Fibroblast of skin of right quadriceps (primary cell): ENCODE measurements at places on chromosomes 13 and 19.

DNA sequence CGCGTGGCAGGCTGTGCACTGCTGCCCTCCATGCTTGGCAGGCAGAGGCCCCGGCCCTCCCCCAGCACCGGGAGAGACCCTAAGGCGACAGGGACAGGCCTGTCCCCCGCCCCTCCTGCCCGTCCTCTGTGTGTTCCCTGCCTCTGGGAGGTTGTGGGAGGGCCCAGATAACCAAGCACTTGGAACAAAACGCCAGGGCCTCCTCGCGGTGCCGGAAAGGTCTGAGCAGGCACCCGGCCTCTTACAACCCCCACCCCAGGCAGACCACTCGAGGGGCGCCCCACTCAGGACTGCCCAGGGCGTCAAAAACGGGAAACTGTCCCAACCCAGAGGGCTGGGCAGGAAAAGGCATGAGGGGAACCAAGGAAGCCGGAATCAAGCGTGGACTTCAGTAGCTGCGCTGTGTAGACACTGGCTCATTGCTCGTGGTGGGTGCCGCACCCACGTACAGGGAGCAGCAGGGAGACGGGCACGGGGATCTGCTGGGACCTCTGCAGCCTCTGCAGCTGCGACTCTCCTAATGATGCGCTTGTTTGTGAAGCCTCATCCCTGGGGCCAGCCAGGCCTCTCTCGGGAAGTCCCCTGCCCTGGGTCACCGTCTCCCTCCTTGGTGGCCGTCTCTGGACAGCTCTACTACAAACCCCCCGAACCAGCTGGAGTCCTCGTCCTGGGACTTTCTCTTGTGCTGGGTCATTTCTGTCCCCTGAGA, 20.0 kb downstream of the GNA11 start:
- no peak for DNase-seq

DNA sequence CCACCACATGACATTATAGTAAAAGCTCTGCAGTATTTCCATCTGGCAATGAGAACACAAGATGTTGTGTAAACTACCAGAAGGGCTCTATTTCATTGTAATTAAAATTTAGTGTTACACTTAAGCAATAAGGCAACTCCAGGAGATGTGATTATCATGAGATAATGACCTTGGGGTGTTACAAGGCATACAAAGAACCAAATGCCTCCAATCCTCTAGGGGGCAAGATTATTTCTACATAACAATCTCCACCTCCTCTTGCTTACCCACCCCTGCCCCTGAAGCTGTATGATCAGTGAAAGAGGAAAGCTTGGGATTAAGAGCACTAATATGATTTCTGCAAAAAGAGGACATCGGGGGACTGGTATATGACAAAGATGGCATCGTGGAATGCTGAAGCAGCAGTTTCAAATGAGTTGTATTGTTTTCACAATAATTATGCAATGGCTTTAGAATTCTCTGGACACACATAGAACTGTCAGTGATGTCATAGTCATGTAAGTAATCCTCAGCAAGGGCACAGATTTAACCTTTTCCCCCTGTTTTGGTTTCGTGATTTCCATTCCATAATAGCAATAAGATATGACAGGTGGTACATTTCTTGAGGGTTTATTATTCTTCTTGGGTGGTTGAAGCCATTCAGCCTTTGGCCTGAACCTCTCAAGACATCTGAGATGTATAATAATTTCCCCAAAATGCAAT, 295.3 kb downstream of the MZT1 start:
- DNase-seq = no peak

DNA sequence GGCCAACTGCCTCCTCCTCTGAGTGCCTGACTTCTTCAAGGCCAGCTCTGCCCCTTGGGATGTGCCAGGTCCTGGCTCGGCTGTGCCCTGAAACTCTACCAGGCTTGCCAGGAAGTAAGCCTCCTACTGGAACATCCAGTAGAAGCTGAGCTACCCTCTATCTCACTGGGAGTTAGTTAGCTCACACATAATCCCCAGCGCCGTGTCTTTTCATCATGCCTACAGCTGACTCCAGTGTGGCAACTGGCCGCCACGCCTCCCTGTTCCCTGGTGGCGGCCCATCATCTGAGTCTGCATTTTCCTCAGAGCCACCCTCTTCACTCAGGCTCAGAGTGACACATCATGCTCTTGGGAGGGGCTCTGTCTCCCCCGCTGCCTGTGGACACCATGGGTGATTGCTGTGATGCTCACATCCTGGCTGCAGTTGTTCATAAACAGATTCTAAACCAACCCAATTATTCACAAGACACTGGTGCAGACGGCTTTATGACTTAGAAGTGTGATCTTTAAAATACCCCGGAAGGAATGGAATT, 131.9 kb upstream of the IRS2 start:
- peak; percentile 86 for DNase-seq

DNA sequence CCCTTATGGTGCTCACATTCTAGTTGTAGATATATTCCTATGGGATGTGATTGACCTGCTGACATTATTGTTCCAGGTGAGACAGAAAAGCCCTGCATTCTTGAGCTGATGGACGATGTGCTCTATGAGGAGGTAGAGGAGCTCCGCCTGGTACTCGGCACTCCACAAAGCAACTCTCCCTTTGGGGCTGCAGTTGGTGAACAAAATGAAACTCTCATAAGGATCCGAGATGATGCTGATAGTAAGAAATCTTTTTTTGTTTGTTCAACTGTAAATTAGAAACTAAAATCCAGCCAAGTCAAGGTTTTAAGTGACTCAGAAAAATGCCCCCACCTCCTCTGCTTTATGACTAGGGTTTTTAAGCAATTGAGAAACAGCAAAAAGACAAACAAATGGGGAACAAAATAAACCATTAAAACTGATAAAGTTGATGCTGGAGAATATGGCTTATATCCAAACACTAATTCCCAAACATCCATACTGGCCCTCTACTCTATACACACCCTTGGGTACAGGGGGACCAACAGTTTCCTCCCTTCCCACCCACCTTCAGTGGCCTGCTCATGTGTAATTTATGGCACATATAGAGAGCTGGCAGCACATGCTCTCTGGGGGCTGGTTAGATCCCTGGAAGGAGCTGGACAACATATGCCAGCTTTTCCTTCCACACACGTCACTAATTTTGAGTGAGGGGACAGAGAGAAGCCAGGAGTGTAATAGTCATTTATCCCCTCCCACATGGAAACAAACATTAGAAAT, 139.6 kb downstream of the STOML3 start:
- no peak for DNase-seq
